ENCODE measurements at places on chromosomes 7 and 10.

DNA sequence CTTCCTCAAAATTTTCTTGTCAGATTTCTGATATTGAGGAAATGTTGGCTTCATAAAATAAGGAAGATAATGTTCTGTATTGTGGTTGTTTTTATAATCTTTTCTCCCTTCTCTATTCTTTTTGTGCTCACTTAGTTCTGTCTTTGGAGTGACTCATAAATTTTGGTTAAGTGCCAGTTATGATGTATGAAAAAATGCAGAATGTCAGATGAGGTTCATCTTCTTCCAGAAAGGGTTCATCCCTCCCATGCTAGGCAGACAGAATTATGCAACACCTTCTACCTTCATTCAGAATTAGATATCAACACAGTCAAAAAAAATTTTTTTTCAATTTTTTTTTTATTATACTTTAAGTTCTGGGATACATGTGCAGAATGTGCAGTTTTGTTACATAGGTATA lies 36.6 kb upstream of the CYP2C19 start:
- DNase-seq: no peak

DNA sequence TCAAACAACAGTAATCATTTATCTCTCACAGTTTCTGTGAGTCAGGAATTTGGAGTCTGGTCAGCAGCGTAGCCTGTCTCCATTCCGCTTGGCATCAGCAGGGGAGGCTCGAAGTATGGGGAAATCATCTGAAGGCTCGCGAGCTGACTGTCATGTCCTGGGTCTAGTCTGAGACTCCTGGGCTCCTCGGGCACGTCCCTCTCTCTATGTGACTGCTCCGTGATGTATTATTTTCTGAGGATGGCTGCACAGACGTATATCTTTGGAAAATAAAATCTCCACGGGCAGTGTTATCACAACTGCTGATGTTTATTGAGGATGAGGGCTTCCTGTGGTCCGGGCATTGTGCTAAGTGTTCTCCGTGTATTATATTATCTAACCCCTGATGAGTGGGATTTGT lies 23.3 kb upstream of the PCGF5 start:
- no peak for DNase-seq

DNA sequence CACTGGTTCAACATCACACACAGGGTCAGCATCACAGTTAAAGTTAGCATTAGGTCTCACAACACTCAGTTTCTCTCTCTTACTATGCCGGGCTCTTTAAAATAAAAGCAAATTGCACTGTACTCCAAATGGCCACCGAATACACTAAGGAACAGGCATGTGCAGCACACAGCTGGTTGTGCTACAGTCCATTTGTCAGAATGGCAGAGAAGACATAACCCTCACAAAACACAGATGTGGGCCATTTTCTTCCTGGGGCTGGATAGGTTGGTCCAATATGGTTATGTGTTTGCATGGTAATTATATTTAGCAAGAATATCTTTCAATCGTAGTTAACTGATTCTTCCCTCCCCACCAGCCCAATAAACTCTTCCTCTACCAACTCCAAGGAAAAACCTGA lies 9.0 kb downstream of the JCAD start:
- no peak for DNase-seq

DNA sequence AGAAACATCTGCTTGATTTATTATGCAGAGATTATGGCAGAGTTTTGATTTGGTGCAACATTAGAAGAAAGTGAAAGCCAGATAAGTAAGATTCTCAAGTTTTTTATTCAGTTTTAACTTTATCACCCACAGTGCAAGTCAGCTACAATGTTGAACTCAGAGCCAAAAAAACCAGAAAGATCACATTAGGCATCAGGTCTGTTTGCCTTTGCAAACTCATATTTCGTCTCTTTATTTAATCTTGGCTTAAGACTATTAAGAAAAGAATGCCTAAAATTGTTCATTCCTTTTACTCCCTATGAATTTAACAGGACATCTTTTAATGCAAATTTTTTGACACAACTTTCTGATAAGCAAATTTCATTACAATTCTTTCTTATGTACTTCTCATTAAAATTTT lies 76.0 kb upstream of the TMEM26 start:
- DNase-seq: no peak

- DNase-seq: no peak
Measured at GRCh38 chr10:32268788-32269187, 78.2 kb downstream of the EPC1 start.

- no peak for DNase-seq
Measured at GRCh38 chr7:909358-910329, 33.3 kb downstream of the GET4 start.

- no peak for DNase-seq
Measured at GRCh38 chr7:141737118-141737835, 881 bp upstream of the SSBP1 start.

DNA sequence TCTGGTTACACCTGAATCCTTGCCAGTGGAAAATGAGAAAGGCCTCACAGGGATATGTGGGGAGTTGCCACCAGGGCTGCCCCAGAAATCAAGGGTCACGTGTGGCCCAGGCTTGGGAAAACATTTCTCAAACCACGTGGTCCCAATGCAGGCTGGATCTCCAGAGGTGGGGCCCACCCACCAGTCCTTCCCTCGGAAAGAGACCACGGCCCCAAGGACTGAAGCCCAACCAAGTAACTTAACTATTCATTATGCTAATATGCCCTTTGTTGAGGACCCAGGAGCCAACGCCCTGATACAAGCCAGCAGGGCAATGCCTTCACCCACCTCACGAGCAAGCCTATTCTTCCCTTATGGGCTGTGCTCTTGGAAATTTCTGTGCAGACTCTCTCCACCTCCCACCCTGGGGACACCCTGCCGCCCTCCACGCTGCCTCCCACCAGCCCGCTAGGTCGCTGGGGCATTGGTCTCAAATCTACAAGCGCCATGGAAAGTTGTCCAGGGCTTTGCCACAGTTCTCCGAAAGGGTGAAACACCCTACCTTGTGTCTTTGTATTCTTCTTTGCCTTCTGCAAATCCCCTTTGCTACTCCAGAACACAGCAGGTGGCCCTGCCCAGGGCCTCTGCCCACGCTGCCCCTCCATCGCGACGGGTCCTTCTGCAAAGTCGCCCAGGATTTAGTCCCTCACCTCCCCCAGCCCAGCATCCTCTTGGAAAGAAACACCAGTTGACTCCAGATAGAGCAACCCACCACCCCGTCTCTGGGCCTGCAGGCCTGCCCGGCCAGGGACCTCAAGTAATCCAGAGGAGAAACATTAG lies 8.8 kb downstream of the TNS3 start:
- DNase-seq: no peak

DNA sequence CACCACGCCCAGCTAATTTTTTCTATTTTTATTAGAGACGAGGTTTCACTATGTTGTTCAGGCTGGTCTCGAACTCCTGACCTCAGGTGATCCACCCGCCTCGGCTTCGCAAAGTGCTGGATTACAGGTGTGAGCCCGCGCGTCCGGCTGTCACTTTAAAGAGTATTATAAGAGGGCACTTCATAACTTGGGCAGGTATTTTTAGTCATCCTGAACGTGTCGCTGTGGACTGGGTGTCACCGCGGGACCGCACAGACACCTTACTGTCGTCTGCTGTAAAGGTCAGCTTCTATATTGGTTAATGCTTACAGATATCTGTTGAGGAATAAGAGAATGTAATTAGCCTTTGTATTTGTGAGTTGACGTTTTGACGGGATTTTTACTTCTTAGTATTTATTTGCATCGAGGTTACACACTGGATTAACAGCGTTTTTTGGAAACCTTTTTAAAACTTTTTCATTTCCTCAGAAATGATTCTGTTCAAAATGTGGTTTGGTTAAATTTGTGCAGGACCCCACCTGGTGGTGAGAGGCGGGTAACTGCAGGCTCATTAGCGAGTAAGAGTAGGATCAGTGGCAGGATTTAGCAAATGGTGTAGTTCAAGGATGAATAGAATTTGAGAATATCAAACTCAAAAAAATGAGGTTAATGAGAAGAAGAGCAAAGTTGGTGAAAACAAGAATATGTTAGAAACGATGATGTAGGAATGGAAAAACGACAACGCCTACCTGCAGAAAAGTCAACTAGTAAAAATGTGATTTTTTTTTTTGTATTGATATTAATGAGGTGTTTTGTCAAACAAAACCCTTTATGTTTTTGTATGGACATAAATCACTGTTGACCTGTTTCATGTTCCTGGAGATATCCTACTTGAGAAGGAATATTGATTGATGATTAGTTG lies 3.2 kb downstream of the DNAJB6 start:
- peak; percentile 39 for DNase-seq

GRCh38 chr10:48242171-48242904 lies 32.2 kb downstream of the FRMPD2 start:
- no peak for DNase-seq

GRCh38 chr7:30594048-30594539 lies 584 bp upstream of the GARS1 start:
- DNase-seq: no peak

DNA sequence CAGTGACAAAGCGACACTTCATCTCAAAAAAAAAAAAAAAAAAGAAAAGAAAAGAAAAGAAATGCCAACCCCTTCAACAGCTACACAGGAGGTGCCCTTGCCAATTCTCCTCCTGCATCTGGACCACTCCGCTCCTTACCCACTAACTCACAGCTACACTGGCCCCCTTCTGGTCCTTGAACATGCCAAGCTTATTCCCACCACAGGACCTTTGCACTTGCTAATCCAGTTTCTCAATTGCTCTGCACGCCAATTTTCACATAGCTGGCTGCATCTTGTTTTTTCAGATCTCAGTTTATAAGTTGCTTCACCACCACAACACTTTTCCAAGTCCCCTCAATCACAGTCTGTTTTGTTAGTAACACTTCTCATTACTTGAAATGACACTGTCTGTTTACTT lies 5.5 kb downstream of the PDAP1 start:
- DNase-seq: no peak

DNA sequence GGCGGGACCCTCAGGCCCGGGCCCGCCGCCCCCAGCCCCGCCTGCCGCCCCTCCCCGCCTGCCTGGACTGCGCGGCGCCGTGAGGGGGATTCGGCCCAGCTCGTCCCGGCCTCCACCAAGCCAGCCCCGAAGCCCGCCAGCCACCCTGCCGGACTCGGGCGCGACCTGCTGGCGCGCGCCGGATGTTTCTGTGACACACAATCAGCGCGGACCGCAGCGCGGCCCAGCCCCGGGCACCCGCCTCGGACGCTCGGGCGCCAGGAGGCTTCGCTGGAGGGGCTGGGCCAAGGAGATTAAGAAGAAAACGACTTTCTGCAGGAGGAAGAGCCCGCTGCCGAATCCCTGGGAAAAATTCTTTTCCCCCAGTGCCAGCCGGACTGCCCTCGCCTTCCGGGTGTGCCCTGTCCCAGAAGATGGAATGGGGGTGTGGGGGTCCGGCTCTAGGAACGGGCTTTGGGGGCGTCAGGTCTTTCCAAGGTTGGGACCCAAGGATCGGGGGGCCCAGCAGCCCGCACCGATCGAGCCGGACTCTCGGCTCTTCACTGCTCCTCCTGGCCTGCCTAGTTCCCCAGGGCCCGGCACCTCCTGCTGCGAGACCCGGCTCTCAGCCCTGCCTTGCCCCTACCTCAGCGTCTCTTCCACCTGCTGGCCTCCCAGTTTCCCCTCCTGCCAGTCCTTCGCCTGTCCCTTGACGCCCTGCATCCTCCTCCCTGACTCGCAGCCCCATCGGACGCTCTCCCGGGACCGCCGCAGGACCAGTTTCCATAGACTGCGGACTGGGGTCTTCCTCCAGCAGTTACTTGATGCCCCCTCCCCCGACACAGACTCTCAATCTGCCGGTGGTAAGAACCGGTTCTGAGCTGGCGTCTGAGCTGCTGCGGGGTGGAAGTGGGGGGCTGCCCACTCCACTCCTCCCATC lies 82.7 kb downstream of the PAX2 start:
- no peak for DNase-seq

- no peak for DNase-seq
Measured at GRCh38 chr10:43006490-43006889, 70.4 kb upstream of the RET start.

- no peak for DNase-seq
Measured at GRCh38 chr7:46349490-46349889, 428.4 kb upstream of the IGFBP3 start.

DNA sequence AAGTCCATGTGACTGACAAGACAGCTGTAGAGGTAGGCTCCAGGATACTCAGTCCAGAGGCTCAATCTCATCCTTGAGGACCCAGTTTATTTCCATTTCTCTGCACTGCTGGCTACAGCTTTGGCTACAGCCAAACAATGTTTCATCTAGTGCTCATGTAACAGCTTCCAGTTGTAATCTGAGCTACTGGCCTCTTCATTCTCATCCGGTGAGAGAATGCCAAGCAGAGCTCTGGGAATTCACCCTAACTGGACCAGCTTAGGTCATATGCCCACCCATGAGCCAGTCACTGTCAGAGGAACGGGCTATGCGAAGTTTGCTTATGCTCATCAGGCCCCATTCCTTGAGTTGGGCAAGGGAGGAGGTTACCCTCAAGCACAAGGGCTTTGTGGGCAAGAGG lies 192.9 kb downstream of the EVX1 start:
- no peak for DNase-seq

DNA sequence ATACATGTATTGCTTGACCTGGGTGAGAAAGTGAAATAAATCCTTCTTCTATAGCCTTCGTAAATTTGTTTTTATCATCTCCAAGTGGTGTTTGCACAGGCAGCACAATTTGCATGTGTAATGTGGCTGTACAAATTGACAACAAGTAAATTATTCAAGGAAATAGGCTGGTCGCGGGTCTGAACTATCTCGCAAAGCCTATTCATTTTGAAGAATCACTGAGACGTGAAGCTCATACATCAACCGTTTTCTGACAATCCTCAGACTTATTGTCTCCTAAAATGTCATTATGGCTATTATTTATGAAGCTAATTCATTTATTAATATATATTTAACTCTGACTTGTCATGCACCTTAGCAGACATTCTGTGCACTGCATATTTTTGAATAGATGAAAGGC lies 16.2 kb upstream of the FAM204A start:
- no peak for DNase-seq

- no peak for DNase-seq
Measured at GRCh38 chr7:77327067-77327931, 88.8 kb downstream of the GSAP start.

DNA sequence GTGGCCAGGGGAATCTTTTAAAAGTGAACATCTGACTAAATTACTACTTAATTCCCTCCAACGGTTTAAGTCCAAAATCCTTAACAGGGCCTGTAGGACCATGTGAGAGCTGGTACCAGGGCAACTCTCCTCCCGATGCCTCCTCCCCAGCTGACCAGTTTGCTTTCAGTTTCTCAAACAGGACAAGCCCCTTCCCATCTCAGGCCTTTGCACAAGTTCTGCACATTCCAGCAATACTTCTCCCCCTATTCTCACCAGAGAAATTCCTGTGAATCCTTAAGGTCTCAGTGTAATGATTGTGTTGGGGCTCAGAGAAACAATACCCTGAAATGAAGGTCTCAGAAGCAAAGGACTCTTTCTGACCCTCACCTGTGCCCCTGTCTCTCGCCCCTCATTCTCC lies 8.0 kb upstream of the CALHM1 start:
- no peak for DNase-seq

Data from activated CD4-positive, CD25-positive, alpha-beta regulatory T cell (primary cell).